ENCODE measurements at places on chromosomes 3 and 15. TPM values are rescaled to one million over a fixed set of nuclear protein-coding genes. Genes with fewer than 3 reads are reported as not detected.

GRCh38 chr15:83318861-83319415, 34.5 kb upstream of the BNC1 start:
- H3K4me3 ChIP-seq = no peak overlapping the region
- no peak for DNase-seq
- H3K4me1 ChIP-seq = no peaks in the 10 kb centered on the region

The ADAMTS17 gene
- total RNA-seq = 11.7 TPM

DNA sequence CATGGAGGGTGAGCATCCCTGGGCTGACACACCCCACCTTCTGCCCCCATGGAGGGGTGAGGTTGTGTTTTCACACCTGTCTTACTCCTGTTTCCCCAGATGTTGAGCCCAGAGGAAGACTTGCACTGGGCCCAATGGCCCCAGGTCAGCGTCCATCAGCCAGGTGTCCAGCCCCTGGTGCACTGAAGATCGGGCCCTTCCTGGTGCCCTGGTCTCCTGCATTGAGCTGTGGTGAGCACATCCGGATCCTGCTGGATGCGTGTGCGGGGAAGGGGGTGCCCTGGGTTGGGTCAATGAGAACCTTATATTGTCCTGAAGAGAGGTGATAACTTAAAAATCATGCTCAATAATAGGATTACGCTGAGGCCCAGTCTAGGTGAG, 227.3 kb downstream of the SNRPN start:
- H3K27me3 ChIP-seq = no peaks in the 10 kb centered on the region
- no peak overlapping the region for H3K27ac ChIP-seq
- DNase-seq = no peak
- no peaks in the 10 kb centered on the region for H3K36me3 ChIP-seq
- H3K4me1 ChIP-seq = no peaks in the 10 kb centered on the region

DNA sequence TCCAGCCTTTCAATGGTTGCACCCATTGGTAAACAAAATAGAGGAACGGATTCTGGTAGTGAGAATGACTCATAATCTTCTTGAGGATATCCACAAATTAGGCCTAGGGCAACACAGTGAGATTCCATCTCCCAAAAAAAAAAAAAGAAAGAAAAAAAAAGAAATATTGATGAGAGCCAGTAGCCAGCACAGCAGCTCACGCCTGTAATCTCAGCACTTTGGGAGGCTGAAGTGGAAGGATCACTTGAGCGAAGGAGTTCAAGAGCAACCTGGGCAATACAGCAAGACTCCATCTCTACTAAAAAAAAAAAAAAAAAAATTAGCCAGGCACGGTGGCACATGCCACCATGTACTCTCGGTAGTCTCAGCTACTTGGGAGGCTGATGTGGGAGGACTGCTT, 51.9 kb downstream of the DENND4A start:
- H3K4me3 ChIP-seq = no peak overlapping the region
- no peaks in the 10 kb centered on the region for H3K36me3 ChIP-seq
- no peak overlapping the region for H3K27ac ChIP-seq
- no peaks in the 10 kb centered on the region for H3K27me3 ChIP-seq
- no peaks in the 10 kb centered on the region for H3K4me1 ChIP-seq
- DNase-seq = no peak

The ACOX2 gene
- total RNA-seq = not detected

GRCh38 chr15:38438031-38438986, 15.6 kb upstream of the FAM98B start:
- H3K4me1 ChIP-seq = no peaks in the 10 kb centered on the region
- H3K27ac ChIP-seq = no peak overlapping the region
- no peaks in the 10 kb centered on the region for H3K36me3 ChIP-seq
- DNase-seq = no peak
- H3K4me3 ChIP-seq = no peak overlapping the region
- no peaks in the 10 kb centered on the region for H3K27me3 ChIP-seq

The RAB8B gene
- 54.4 TPM for total RNA-seq

DNA sequence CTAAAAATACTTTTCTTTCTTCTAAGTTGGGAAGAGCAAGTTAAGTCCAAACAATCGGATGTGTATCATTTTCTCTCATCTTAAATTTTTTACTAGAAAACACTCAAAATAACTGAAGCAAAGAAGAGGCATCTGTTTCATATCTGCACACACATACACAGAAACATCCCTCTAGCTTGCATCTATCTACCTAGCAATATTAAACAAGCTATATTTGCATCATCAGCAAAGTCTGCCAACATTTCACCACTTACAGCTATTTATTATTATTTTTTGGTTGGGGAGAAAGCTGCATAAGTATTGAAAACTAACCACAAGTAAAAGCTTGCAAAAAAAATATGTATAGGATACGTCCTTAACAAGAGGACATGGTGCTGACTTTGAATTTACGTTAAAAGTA, 1.9 kb downstream of the GOLIM4 start:
- no peak for DNase-seq
- H3K27ac ChIP-seq = no peak overlapping the region
- no peak overlapping the region for H3K4me3 ChIP-seq

The GNAI2 gene
- total RNA-seq = 257 TPM

GRCh38 chr3:151560738-151561137, 99.9 kb upstream of the IGSF10 start:
- no peaks in the 10 kb centered on the region for H3K27me3 ChIP-seq
- DNase-seq = no peak
- H3K4me3 ChIP-seq = no peak overlapping the region
- H3K27ac ChIP-seq = no peak overlapping the region
- H3K36me3 ChIP-seq = no peaks in the 10 kb centered on the region

The TMEM158 gene
- 0.16 TPM for total RNA-seq

GRCh38 chr3:164208048-164208447, 870.2 kb downstream of the SI start:
- H3K27me3 ChIP-seq = no peaks in the 10 kb centered on the region
- no peaks in the 10 kb centered on the region for H3K4me1 ChIP-seq
- no peak overlapping the region for H3K27ac ChIP-seq
- no peak overlapping the region for H3K4me3 ChIP-seq

DNA sequence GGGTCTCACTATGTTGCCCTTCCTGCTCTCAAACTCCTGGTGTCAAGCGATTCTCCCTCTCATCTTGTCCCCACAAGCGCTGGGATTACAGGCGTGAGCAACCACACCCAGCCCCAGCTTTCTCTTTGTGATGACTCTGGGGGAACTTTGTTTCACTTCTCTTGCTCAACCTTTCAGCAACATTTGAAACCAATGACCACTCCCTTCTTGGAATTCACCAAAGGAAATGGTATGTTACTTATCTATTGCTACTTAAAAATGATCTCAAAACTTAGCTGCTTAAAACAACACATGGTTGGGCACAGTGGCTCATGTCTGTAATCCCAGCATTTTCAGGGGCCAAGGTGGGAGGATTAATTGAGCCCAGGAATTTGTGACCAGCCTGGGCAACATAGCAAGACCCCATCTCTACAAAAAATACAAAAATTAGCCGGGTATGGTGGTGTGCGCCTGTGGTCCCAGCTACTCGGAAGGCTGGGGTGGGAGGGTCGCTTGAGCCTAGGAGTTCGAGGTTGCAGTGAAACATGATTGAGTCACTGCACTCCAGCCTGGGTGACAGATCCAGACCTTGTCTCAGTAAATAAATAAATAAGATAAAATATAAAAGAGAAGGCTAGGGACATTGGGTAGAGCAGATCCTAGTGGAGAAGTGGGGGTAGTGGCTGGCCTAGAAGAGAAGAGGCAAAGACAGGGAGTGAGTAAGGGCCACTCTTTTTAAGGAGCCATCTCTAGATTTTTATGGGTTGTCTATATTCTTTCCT, 10.3 kb upstream of the COPG1 start:
- H3K27ac ChIP-seq = no peak overlapping the region
- no peaks in the 10 kb centered on the region for H3K36me3 ChIP-seq
- H3K4me3 ChIP-seq = no peak overlapping the region
- DNase-seq = no peak
- H3K27me3 ChIP-seq = peaks cover 3% of the 10 kb centered on the region

GRCh38 chr15:60831540-60831939, 352.6 kb upstream of the ICE2 start:
- H3K4me3 ChIP-seq = no peak overlapping the region
- H3K27me3 ChIP-seq = no peaks in the 10 kb centered on the region
- H3K36me3 ChIP-seq = no peaks in the 10 kb centered on the region
- no peaks in the 10 kb centered on the region for H3K4me1 ChIP-seq
- no peak overlapping the region for H3K27ac ChIP-seq
- DNase-seq = no peak

GRCh38 chr3:99808163-99808794, 9.4 kb upstream of the CMSS1 start:
- H3K27me3 ChIP-seq = no peaks in the 10 kb centered on the region
- no peak overlapping the region for H3K4me3 ChIP-seq
- H3K27ac ChIP-seq = no peak overlapping the region
- peak; percentile 72 for DNase-seq

GRCh38 chr3:87161417-87161816, 65.7 kb upstream of the CHMP2B start:
- H3K4me3 ChIP-seq = no peak overlapping the region
- H3K36me3 ChIP-seq = no peaks in the 10 kb centered on the region
- H3K4me1 ChIP-seq = no peaks in the 10 kb centered on the region
- no peak overlapping the region for H3K27ac ChIP-seq
- no peak for DNase-seq

DNA sequence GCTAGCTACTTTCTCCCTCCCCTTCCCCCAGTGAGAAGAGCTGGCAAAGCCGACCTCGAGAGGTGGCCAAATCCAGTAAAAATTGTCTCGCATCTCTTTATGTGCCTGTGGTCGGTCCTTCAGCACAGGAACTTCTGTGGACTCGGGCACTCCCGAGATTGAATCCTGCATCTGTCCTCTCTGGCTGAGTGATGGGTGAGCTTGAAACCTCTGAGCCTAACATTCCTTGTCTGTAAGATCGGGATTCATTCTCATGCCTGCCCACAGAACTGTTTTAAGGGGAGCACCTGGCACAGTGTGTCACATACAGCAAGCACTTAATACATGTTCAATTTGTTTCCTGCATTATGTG, 11.3 kb downstream of the CX3CR1 start:
- H3K4me3 ChIP-seq = no peak overlapping the region
- peaks cover 14% of the 10 kb centered on the region for H3K36me3 ChIP-seq
- DNase-seq = no peak

DNA sequence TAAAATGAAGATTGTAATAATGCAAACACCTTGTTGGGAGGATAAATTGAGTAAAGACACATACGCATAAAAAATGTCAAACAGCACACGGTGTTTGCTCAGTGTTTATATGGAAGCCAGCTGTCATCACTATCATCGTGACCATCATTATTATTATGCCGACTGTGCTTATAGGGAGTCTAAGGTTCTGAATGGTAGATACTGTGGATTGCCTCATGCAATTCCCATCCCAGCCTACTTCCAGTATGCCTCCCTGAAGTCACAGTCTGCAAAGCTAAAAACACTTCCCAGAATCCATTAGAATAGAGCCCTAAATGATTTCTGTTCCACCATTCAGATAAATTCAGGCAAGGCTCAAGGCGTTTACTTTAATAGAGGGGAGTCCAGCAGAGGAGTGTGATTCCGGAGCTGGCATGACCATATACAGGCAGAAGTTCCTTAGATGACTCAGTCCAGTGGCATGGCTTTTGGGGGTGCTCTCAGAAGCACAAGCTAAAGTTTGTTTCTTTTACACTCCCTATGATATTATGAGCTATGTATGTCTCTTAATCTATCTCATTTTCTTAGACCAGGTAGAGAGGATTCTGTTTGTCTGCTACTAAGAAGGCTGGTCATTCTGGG, 148.7 kb downstream of the MEX3B start:
- no peaks in the 10 kb centered on the region for H3K27me3 ChIP-seq
- no peak overlapping the region for H3K4me3 ChIP-seq
- H3K36me3 ChIP-seq = no peaks in the 10 kb centered on the region
- no peak for DNase-seq
- H3K4me1 ChIP-seq = no peaks in the 10 kb centered on the region
- no peak overlapping the region for H3K27ac ChIP-seq

DNA sequence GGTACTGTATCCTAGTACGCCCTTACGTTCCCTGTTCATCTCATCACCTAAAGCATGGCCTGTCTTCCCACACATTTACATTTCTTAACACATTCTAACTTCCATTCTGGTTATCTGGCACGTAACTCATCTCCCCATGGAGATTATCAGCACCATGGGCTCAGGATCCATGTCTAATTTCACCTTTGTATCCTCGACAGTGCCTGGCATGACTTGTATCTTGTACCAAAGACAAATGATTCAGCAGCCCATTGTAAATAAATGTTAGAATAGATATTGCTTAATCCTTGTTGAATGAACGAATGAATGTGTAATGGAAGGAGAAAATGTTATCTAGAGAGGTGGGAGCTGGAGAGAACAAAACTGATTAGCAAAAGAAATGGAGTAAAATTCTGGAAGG, 69.7 kb upstream of the TPM1 start:
- H3K36me3 ChIP-seq = no peaks in the 10 kb centered on the region
- no peak for DNase-seq
- H3K4me3 ChIP-seq = no peak overlapping the region
- no peaks in the 10 kb centered on the region for H3K4me1 ChIP-seq
- H3K27me3 ChIP-seq = no peaks in the 10 kb centered on the region

The IQCF5 gene
- total RNA-seq = not detected

The ZBTB20 gene
- 56.7 TPM for total RNA-seq

DNA sequence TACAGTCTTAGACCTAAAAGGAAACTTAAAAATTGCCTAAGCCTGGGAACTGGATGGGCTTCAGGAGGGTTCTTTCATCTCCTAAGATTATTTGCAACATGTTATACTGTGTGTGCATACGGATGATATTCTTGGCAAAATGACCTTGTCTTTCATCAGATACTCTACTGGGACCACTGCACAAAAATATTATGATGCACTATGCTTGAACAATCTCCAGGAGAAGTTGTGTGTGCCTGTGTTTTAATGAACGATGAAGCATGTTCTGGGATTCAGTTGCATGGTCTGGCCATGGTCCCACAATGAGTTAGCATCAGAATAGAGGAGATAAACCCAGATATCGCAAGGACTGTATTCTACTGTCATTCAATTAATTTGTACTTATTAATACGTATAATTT, 68.7 kb downstream of the GAP43 start:
- H3K27ac ChIP-seq = no peak overlapping the region
- no peak overlapping the region for H3K4me3 ChIP-seq
- H3K27me3 ChIP-seq = no peaks in the 10 kb centered on the region
- H3K36me3 ChIP-seq = no peaks in the 10 kb centered on the region

The KLHL6 gene
- 54.7 TPM for total RNA-seq

- no peak overlapping the region for H3K4me3 ChIP-seq
- DNase-seq = no peak
These were observed 28.9 kb upstream of the ZNF385D start for GRCh38 chr3:21779909-21780308.

Measured in T-cell (primary cell).